ENCODE measurements at places on chromosomes 6 and 20.

DNA sequence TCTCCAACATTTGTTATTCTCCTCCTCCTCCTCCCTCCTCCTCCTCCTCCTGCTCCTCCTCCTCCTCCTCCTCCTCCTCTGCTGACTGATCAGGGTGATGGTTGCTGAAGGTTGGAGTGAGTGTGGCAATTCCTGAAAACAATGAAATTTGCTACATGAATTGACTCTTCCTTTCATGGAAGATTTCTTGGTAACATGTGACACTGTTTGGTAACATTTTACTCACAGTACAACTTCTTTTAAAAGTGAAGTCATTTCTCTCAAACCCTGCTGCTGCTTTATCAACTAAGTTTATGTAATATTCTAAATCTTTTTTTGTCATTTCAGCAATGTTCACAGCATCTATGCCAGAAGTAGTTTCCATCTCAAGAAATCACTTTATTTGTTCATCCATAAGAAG, 543.0 kb downstream of the MAFB start:
- DNase-seq, result no peak

GRCh38 chr6:118902726-118903125, 8.8 kb downstream of the ASF1A start:
- DNase-seq, result no peak

DNA sequence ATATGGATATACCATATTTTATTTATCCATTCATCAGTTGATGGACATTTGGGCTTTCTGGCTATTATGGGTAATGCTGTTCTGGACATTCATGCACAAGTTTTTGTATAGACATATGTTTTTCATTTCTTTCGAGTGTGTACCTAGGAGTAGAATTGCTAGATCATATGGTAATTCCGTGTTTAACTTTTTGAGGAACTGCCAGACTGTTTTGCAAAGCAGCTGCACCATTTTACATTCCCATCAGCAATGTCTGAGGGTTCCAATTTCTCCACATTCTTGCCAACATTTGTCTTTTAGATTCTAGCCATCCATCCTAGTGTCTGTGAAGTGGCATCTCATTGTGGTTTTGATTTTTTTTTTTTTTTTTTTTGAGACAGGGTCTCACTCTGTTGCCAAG, 20.8 kb downstream of the SRC start:
- no peak for DNase-seq

DNA sequence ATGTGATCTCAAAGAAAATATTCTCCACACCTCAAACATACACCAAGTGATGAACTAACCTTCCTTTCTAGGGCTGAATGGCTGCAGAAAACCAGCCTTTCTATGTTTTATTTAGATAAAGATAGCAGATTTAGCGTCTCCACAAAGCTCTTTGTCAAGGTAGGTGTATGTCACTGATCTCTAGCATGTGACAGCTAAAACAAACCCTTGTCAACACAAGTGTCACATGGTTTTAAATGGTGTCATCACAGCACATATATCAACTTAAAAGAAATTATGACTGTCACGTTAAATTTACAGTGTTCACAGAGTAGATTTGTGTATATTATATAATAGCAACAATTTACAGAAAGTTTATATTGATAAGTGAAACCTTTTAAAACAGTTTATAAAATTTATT, 58.3 kb downstream of the TENT5A start:
- no peak for DNase-seq

DNA sequence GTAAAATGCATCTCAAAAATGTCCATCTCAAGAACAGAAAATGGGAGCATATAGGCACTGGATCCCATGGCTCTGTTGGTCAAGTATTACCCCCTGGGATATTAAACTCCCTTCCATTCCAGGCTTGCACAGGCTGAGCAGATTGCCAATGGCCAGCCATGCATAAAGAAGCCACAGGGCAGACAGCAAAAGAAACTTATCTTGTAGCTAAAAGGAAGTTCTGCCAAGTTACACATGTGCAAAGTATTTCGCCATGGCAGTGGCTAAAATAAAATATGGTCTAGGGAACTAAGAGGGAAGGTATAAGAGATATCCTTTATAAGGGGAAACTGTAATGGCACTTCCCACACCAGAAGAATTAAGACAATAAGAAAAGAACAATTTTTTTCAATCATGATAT, 415.6 kb upstream of the BTBD3 start:
- DNase-seq, result no peak

DNA sequence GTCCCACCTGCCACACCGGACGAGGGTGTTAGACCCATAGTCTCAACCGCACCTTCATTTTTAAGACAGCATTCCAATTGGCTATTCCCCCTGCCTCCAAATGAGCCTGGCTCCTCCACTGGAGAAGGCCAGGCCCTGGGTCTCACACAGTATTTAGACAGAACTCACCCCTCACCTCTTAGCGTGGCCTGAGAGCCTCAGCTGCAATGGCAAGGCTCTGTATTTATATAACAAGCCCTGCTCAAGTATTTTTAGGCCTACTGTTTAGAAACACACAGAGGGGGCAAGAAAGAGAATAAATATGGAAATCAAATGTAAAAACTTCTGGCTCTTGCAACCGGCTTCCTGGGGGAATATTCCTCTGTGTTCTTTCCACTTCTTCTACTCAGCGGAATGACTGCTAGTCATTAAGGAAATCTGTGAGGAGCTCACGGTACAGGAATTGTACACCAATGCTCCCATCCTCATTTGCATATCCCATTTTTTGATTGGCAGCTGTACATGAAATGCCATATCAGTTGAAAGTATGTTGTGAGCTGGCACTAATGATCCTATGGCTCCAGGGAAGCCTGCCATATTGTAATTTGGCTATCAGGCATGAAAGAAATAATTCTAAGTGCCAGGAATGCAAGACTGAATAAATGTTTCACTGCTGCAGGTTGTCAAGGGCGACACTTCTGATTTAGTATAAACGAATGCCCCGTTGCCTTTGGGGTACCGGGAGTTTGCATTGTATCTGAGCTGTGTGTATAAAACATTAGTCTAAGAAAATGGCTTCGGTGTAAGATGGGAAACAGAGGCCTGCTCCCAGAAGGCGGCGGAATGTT, 207.5 kb downstream of the ZNF217 start:
- DNase-seq, result no peak

DNA sequence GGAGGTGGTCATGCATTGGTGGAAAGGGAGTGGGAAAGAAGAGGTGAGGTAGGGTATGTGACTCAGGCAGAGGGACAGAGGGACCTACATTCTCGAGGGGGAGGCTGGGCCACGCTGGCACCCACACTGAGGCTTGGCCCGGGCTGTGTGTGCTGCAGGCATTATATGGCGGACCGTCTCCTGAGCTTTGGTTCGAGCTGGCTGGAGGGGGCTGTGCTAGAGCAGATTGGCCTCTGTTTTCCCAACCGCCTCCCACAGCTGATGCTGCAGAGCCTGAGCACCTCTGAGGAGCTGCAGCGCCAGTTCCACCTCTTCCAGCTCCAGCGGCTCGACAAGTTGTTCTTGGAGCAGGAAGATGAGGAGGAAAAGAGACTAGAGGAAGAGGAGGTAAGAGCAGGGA, 23.4 kb downstream of the DNPH1 start:
- DNase-seq, result no peak

DNA sequence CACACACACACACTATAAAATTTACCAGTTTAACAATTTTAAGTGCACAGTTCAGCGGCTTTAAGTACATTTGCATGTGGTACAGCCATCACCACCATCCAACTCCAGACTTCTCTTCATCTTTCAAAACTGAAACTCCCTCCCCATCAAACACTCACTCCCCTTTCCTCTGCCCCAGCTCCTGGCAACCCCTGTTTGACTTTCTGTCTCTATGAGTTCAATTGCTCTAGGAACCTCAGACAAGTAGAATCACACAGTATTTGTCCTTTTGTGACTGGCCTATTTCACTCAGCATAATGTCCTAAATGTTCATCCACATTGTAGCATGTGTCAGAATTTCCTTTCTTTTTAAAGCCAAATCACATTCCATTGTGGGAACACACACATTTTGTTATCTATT, 302.8 kb upstream of the FOXQ1 start:
- no peak for DNase-seq

- no peak for DNase-seq
These were observed 4.0 kb upstream of the FOXF2 start for GRCh38 chr6:1385129-1386037.

DNA sequence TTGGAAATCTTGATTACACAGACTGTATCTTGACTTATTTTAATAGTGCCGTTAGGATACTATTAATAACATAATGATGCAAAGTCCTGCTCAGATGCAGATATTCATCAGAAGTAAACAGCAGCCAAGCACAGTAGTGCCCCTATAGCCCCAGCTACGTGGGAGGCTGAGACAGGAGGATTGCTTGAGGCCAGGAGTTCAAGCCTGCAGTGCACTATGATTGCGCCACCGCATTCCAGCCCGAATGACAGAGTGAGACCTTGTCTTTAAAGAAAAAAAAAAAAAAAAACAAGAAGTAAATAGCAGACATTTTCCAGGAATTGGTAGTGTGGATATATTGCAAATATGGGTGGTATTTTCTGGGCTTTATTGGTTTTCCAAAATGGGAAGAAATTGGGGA, 61.8 kb downstream of the TULP4 start:
- DNase-seq, result no peak

DNA sequence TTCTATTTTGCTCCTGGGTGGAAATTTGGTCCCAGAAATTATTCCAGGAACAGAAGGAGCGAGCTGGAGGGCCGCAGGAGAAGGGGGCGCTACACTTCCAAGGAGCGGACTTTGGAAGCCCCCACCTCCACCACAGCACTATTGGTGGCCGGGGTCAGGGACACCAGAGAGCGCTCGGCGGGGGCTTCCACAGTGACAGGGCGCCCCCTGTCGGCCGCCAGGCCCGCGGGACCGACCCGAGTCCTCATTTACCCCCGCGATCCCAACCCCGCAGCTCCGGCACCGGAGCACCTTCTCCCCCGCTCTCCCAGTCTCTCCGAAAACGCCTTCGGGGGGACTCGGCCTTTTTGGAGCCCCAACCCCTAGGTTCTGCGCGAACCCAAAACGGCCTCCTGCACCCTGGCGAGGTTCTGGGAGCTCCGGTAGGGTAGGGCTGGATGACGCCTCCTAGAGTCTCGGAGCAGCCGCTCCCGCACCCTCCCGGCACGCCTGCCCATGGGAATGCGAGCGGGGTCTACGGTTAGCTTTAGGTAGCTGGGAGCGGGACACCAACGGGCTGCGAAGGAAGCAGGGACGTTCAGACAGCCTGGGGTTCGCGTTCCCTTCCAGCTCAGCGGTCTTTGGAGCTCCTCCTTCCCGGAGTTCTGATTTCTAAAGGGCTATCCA, 2.4 kb upstream of the FOXA2 start:
- DNase-seq, result no peak

GRCh38 chr6:119197271-119197670, 118.8 kb upstream of the FAM184A start:
- no peak for DNase-seq

GRCh38 chr6:70241031-70241430, 61.9 kb downstream of the COL9A1 start:
- DNase-seq, result no peak

DNA sequence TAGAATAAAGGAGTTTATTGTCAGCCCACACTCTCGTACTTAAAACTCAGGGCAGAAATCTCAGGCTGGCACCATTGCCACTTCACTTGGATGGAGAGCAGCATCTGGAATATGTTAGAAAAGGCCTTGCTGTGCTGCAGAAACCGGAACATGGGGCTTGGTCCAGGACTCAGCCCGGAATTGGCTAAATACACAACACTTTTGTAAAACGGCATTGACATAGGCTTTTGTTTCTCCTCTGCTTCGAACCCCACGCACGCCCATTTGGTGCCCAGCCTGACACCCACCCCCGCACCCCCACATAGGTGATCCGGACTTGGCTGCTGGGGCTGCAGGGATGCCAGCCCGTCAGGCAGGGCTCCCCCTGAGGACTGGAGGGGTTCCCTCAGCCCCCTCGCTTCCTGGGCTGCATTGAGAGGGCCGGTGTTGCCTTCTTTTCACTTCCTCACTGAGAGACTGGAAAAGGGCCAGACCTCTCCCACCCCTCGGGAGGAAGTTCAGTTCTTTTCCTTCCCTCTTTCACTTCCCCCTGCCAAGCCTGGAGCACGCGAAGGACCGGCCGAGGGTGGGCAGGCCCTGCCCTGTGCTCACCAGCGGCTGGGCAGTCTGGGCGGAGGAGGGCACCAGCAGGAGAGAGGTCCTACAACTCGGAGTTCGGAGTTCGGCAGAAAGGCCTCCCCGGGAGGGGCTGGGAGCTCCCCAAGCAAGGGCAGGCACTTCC, 17.9 kb upstream of the CST3 start:
- no peak for DNase-seq

DNA sequence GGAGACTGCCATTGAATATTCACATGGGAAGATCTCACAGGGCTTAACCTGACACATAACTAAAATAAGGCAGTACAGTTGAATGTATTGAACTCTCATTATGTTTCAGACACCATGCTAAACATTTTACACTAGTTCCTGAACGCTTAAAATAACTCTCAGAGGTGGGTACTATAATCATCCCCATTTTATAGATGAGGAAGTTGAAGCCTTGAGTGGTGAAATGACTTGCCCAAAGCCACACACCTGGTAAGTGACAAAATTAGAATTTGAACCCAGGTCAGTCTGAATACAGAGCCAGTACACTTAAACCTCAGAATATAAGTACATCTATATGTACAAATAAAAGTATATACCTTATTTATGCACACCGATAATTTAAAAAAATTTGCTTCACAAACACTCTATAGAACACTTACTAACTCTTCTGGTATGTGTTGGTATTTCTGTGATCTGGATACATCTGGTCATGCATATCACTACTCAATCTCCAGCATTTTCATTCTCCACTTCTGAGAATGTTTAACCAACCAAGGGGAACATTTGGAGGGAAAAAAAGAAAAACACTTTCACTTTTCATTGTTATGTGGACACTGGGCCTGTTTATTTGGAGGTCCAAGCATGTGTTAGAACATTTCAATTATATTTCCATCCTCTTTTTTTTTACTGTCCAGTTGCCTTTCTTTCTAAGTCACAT, 4.6 kb upstream of the BICRAL start:
- no peak for DNase-seq

GRCh38 chr6:121441477-121441876, 6.0 kb downstream of the GJA1 start:
- no peak for DNase-seq

DNA sequence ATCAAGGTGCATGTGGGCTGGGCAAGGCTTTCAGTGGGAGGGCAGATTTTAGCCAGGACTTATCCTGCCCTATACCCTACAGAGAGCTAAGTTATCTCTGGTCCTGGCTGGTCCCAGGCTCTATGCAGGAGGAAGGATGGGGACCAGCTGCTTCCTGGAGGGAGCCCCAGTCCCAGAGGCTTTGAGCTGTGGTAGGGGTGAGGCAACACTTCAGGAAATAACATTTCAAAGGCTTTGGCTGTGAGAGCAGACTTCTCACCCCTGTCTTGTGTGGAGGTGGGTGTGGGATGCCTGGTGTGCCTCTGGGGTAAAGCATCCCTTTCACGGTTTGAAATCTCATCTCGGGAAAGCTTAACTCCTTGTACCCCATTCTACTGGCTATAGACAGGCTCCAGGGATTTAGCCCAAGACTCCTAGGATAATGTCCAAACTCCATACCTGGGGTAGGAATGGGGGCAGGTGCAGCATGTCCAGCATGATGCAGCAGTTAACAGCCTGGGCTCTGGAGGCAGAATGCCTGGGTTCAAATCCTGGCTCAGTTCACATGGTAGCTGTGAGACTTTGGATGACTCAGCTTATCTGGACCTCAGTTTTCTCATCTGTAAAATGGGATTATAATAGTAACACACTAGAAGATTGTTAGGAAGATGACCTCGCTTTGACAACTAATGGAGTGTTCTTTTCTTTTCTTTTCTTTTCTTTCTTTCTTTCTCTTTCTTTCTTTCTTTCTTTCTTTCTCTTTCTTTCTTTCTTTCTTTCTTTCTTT, 27.5 kb upstream of the SIRPA start:
- DNase-seq, result no peak

All from activated CD4-positive, CD25-positive, alpha-beta regulatory T cell treated with anti-CD3 and anti-CD28 coated beads, Interleukin-2, amount 50 U/mL, for 72 hours (primary cell).